ENCODE measurements at places on chromosomes 6 and 20. TPM values are rescaled to one million over a fixed set of nuclear protein-coding genes. Genes with fewer than 3 reads are reported as not detected.

Gene CRISP2
- total RNA-seq, result not detected

Gene DTD1
- 64.4 TPM for total RNA-seq

Gene NKAIN4
- total RNA-seq, result not detected

Gene CST5
- not detected for total RNA-seq

Gene MYH7B
- total RNA-seq, result 0.26 TPM

Gene TBC1D32
- total RNA-seq, result 10.1 TPM

Gene HLA-F
- 3.9 TPM for total RNA-seq
